ENCODE measurements at places on chromosomes 5 and 9.
A peak's percentile ranks its signal among the peaks of the same experiment; 100 is the strongest.

GRCh38 chr5:133354323-133355185, 257.8 kb downstream of the FSTL4 start:
- DNase-seq = no peak

- DNase-seq = peak; percentile 6
Measured at GRCh38 chr5:154002511-154003020, 36.1 kb downstream of the FAM114A2 start.

GRCh38 chr9:33329979-33330378, 39.7 kb downstream of the NFX1 start:
- DNase-seq = no peak

GRCh38 chr5:141691286-141691866, 9.3 kb upstream of the ARAP3 start:
- DNase-seq = no peak

GRCh38 chr5:152514827-152515397, 109.8 kb upstream of the NMUR2 start:
- DNase-seq = peak; percentile 59

DNA sequence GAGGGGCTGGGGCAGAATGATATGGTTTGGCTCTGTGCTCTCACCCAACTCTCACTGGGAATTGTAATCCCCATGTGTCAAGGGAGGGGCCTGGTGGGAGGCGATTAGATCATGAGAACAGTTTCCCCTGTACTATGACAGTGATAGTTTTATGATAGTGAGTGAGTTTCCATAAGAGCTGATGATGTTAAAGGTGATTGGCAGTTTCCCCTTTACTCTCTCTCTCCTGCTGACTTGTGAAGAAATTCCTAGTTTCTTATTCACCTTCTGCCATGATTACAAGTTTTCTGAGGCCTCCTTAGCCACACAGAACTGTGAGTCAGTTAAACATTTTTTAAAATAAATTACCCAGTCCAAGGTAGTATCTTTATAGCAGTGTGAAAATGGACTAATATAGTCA, 120.4 kb upstream of the CDH9 start:
- no peak for DNase-seq

DNA sequence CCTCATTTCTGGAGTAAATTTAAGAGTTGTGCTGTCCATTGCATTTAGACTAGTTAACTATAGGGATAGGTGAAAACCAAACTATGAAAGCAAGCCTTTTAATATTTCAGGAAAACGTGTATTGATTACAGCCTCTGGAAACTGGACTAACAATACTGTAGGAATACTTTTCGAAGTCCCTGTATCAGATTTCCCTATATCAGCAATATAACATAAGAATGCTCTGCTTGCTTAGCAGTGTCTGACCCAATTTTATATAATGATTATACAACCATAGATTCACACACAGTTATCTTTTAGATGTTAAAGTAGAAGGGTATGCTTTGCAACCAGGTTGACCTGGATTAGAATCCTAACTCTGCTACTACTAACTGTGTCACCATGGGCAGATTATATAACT, 203.1 kb downstream of the WDR70 start:
- no peak for DNase-seq

- no peak for DNase-seq
Measured at GRCh38 chr5:138595180-138595795, 20.1 kb upstream of the HSPA9 start.

GRCh38 chr9:90801241-90801972, at the start of gene SYK:
Gene SYK (plus strand): TSS chr9:90801819. CDS start chr9:90843899, 42,080 bp downstream.
- DNase-seq = peak; percentile 58

DNA sequence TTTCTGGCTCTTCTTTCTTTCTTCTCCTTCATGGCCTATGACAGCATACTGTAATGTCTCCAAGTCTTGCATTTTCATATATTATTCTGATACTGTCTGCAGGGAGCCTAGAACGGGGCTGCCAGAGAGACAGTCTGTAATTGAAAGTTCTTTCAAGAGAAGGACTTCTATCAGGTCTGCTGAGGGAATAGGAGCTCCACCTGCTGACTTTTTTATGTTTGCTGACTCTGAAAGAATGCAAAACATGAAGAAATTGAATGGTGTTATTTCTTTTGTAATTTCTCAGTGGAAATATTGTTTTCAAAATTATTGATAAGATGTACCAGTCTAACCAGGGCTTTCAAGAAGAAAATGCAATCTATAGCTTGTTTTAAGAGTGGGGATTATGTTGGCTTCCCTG, 121.9 kb upstream of the RFX3 start:
- no peak for DNase-seq

GRCh38 chr5:3343911-3344310, 251.7 kb upstream of the IRX1 start:
- no peak for DNase-seq

- no peak for DNase-seq
Measured at GRCh38 chr5:95332158-95332557, 47.3 kb upstream of the MCTP1 start.

DNA sequence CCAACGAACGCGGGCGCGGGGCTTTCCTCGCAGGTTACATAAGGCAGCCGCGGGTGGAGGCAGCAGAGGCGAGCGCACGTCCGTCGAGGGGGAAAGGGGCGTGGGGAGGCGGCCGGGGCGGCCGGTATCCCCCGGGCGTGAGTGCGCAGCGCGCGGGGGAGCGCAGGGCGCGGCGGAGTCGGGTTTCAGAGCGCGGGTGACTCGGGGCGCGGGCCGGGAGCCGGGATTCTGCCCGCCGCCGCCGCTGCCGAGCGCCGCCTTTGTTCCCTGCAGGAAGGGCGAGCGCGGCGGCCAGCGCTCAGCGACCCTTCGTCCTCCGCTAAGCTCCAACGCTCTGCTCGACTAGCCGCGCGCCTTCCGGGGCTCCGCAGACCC, at the start of gene COL15A1:
Gene COL15A1, plus strand, starts transcription at position 226 of the 375 bp plus-strand sequence. CDS start 155 bp downstream, outside the sequence.
- DNase-seq = peak; percentile 63

DNA sequence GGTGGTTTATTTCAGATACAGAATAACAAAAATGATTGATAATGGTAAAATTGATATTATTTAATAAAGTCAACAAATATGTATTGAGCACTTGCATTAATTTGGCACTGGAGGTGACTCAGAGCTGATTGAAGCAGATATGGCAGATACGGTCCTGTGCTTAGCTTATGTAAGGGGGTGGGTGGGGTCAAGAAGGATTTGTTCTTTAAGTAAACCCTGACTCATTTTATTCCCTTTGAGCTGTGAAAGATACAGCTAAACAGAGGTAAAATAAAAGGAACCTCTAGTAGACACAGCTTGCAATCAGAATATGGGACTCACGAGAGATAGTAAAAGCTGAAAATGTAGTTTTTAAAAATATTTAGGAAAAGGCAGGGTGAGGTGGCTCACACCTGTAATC, 201.3 kb upstream of the CLINT1 start:
- no peak for DNase-seq

Measured in muscle of leg (tissue), 16 donors.